ENCODE measurements at places on chromosomes 16 and 17.

- no peak for DNase-seq
Measured at GRCh38 chr17:9931144-9931741, 26.2 kb upstream of the RCVRN start.

DNA sequence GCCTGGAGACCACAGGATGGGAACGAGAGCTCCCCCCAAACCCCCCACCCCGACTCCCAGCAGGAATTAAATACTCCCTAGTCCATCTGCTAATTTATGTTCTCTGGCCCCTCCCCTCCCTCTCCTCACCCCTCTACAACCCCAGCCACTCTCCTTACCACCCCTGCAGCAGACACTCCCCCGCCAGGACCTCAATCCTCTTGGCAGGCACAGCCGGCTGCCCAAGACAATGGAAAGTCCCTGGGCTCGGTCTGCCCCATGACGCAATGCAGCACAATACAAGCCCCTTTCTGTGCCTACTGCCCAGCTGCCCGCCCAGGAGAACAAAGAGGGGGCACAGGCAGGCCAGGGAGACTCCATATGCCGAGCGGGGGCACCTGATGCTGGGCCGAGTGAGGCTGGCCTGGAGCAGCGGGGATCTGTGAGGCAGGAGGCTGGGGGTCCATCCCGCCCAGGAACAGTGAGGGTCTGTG, 30.3 kb upstream of the CDC42EP4 start:
- peak; percentile 98 for DNase-seq

DNA sequence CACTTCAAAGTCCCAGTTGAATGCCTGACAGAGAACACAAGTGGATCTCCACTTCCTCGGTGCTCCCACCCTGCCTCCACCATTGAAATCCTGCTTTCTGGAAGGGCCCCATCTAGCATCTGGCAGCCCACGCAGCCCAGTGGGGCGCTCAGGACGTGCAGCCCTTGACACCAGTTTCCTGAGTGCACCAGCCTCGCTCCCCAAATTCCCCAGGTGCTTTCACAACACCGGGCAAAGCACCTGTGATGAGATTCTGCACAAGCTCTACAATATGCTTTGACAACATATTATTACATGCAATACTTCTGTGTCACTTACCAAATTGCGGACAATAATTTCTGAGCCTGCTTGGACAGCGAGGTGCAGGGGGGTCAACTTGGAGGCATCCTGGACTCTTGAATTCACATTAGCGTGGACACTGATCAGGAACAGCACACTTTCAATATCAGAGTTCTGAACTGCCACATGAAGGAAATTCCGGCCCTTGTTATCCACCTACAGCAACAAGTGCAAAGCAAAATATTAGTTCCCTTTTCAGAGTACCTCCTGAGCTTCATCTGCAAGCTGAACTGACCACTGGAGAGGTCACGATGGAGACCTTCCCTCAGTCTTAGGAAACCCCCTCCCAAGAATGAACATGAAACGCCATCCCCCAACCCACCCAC, 33.9 kb downstream of the CYB5D2 start:
- DNase-seq: no peak

- peak; percentile 53 for DNase-seq
Measured at GRCh38 chr16:89615596-89616090, 2.2 kb downstream of the DPEP1 start.

DNA sequence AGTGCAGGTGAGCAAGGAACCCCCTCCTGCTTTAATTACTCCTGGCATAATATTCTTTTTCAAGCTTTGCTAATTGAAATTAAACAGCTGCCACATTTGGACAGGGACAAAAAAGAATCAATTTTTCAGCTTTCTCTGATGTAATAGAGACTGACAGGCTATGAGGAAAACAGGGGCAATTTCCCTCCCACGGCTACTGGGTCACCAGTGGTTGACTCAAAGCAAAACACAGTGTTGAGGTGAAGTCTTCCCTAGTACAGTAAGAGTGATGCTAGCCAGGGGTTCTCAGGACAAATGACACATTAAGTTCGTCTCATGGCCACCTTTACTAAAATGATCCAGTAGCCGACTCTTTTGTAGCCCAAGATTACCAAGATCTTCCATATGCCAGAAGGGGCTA, 38.6 kb upstream of the PMFBP1 start:
- no peak for DNase-seq

- DNase-seq: peak; percentile 83
Measured at GRCh38 chr17:44557651-44558285, 484 bp downstream of the FZD2 start.

DNA sequence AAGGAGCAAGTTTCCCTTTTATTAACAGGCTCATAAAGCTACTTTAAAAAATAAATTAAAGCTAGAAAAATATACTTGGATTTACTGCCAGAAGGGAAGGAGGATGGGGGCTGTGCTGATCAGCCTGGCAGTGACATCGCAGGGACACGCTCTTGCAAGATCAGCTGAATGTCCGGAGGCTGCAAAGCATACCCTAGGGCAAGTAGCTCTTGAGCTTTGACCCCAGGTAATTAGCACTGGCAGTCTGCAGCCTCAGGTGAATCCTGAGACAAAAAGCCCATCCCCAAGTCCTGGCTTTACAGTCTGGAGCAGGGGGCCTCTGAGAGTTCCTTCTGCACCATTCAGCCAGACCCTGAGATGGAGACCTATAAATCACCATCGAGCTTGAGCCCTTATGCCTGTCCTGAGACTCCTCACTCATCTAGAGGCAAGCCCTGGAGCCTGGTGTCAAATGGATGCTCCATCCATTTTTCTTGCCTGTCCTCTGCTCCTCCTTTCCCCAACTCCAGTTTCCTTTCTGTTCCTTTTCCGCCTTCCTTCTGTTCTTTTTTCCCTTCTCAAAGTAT, 131.7 kb downstream of the TMEM114 start:
- DNase-seq: no peak

DNA sequence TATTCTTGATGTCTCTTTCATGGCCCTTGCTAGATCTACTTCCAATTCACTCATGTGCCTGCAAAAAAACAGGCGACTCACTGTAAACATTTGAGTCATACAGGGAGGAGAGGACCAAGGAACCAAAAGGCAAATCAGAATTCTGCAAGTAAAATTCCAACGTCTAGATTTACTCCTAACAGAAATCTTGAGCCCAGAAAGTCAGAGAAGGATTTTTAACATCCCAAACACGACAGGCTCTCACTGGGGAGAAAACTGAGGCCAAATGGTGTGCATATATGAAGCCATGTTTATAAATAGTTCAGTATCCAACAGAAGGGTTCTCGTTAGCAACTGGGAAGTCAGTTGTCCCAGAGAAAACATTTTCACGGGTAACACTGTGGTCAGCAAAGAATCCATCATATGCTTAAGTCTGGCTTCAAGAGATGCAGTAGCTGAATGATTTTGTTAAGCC, 40.1 kb downstream of the LITAF start:
- DNase-seq: peak; percentile 84

GRCh38 chr16:54125751-54126655, 160.6 kb downstream of the IRX3 start:
- DNase-seq: no peak

DNA sequence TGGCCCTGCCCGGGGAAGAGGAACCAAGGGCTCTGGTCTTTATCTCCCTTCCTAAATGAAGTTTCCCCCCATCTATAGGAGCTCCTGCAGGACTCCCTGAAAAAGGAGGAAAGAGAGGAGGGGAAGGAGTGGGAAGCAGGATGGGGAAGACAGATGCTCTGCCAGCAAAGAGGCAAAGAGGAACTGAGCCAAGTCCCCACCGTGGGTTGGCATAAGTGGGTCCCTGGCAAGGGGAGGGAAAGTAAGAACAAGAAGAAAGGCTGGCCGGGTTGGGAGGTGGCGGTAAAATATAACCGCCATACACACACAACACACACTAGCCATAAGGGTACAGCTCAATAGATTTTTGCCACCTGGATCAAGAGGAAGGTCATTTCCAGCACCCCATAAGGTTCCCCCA, 6.1 kb upstream of the EIF1 start:
- DNase-seq: no peak

DNA sequence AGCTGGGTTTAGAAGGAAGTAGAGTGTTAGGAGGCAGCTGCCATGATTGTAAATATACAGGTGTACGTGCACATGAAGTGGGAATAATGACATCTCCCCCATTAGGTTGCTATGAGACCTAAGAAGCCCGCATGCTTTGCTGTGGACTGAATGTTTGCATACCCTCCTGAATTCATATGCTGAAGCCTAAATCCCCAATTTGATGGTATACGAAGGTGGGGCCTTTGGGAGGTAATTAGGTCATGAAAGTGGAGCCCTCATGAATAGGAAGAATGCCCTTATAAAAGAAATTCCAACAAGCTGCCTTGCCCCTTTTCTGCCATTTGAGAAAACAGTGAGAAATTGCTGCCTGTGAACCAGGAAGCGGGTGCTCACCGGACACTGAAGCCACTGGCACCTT, 44.0 kb downstream of the CCDC182 start:
- no peak for DNase-seq

DNA sequence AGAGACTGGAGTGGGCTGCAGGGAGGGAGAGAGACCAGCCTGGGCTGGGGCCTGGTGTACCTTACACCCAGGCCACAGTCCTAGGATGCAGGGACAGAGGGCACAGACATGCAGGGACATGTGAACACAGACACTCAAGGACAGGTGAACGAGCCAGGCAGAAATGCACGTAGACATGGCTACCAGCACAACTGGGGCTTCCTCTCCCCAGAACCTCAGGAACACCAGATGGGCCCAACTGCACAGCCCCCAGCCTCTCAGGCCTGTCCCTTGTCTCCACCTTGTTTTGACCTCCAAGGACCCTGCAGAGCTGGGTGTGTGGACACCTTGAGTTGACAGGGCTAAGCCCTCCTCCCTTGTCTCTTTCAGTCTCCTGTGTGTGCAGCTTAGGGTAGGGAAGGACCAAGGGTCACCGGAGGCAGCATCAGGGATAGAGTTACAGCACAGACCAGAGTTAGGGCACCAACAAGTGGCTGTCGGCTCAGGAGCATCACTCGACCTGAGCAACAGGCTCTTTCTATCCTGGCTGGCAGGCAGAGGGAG, 9.2 kb downstream of the SEZ6 start:
- DNase-seq: no peak

DNA sequence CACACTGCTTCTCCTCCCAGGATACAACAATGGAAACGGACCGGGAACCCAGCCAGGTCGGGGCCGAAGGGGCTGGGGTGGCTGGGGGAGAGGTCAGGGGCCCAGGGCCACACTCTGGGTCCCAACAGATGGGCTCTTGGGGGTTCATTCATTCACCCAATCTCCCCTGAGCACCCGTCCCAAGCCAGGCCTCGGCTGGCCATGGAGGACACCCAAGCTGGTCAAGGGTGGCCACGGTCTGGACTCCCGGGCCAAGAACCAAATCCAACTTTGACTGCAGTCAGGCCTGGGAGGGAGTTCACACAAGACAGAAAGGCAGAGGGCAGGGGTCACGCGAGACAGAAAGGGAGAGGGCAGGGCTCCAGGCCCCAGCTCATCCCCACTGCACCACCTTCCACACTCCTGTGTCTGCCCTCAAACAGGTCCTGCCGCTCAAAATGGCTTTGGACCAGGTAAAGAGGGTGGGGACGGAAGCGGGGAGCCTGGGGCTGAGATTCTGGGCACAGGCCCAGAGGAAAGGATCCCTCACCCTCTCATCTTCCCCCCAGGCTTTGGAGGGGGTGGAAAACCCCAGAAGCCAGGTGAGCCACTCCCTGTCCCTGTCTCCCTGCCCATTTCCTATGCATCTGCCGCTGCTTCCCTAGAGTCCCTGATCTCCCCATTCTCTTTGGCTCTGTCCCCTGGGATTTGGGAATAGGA, 12.3 kb upstream of the PKMYT1 start:
- no peak for DNase-seq

DNA sequence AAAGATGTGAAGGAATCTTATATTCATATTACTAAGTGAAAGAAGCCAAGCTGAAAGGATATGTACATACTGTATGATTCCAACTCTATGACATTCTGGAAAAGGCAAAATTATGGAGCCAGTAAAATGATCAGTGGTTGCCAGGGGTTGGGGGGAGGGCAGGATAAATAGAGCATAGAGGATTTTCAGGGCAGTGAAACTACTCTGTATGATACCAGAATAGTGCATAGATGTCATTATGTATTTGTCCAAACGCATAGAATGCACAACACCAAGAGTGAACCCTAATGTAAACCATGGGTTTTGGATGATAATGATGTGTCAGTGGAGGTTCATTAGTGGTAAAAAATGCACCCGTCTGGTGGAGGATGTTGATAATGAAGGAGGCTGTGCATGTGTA, 71.0 kb upstream of the ZNF423 start:
- DNase-seq: no peak

- DNase-seq: no peak
Measured at GRCh38 chr16:9868606-9869149, 313.6 kb downstream of the GRIN2A start.

DNA sequence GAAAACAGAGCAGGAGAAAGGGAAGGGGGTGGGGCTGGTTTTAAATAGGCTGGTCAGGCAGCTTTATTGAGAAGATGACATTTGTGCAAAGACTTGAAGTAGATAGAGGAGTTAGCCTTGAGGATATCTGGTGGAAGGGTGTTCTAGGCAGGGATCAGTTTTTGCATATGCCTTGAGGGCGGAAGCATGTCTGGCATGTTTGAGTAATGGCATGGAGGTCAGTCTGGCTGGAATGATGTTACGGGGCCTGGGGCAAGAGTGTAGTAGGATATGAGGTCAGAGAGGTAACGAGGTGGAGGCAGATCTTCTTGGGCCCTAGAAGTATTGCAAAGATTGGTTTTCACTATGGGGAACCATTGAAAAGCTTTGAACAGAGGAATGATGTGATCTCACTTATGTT, 4.8 kb downstream of the RABEP1 start:
- no peak for DNase-seq

DNA sequence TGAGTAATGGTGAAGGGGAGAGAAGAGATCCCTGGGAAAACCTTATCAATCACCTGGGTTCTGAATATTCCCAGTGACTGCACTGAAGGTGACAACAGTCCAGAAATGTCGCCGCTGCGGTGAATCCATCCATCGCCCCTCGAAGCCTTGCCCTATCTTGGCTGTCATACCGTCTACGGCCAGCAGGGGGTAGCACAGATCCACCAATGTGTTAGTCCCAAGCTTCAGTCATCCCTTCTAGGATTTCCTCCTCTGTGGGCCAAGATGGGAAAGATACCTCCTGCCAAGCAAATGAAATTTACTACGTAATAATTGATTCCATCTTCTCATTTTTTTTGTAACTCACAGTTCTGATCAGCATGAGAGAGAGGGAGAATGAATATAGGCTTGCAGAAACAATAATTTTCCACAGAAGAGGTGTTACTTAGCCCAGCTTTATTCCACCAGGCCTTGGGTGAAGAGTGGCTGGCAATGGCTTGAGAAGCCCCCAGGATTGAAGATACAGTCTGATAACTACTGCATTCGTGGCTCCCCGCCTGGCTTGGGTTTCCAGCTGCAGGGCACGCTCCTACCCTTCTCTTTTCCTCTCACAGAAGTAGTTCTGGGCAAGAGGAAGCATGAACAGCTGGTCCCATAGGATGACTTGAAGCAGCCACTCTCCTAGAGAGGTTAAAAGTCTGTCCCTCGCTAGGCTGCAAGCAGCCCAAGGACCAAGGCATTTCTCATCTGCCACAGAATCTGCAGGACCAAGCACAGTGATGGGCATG, 2.6 kb upstream of the FMNL1 start:
- peak; percentile 88 for DNase-seq

All from astrocyte of the hippocampus (primary cell).